Chondrocyte (in vitro differentiated cells): ENCODE measurements at places on chromosomes 2 and 18. TPM values are rescaled to one million over a fixed set of nuclear protein-coding genes. Genes with fewer than 3 reads are reported as not detected.

GRCh38 chr2:229130522-229130921 lies 140.6 kb downstream of the PID1 start:
- no peak overlapping the region for H3K4me3 ChIP-seq
- no peak for DNase-seq
- no peak overlapping the region for H3K27ac ChIP-seq
- H3K4me1 ChIP-seq: no peaks in the 10 kb centered on the region
- H3K27me3 ChIP-seq: peaks cover 5% of the 10 kb centered on the region
- no peaks in the 10 kb centered on the region for H3K36me3 ChIP-seq

- H3K4me3 ChIP-seq: no peak overlapping the region
- H3K36me3 ChIP-seq: no peaks in the 10 kb centered on the region
- peaks cover 17% of the 10 kb centered on the region for H3K27me3 ChIP-seq
- no peak for DNase-seq
Observed at GRCh38 chr18:8554354-8554753, 54.9 kb upstream of the RAB12 start.

DNA sequence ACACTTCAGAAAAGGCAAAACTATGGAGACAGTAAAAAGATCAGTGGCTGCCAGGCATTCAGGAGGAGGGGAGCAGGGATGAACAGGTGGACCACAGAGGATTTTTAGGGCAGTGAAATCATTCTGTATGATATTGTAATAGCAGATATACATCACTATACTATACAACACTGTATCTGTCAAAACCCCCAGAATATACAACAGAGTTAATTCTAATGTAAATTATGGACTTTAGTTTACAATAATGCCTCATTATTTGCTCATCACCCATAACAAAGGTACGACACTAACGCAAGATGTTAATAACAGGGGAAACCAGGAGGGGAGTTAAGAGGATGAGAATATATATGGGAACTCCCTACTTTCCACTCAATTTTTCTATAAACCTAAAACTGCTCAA lies 28.8 kb downstream of the MAP3K2 start:
- peaks cover 47% of the 10 kb centered on the region for H3K4me1 ChIP-seq
- H3K4me3 ChIP-seq: no peak overlapping the region
- no peak for DNase-seq
- H3K27me3 ChIP-seq: no peaks in the 10 kb centered on the region
- H3K27ac ChIP-seq: no peak overlapping the region

DNA sequence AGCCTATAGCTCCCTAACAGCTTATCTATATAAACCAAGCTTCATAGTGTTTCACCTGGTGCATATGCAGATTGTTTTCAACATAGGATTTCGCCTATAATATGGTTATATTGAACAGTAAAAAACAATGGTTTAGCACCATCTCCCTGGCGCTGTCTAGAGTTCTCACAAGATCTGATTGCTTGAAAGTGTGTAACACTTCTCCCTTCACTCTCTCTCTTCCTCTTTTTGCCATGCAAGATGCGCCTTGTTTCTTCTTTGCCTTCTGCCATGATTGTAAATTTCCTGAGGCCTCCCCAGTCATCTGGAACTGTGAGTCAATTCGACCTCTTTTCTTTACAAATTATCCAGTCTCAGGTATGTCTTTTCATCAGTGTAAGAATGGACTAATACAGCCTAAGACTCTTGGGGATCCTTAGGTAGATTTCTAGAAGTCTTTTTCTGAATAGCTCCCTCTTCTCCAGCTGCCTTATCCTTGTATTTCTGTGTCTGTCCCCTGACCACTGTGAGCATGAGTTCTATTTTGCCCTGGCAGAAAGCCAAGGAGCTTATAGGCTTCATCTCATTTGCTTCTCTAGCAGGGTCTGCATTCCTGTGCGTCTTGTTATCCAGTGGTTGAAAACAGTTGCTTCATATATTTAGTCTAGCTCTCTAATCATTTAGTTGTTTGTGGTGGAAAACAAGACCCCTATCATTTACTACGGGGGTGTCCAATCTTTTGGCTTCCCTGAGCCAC lies 401.6 kb downstream of the GPD2 start:
- H3K4me1 ChIP-seq: peaks cover 7% of the 10 kb centered on the region
- no peak overlapping the region for H3K27ac ChIP-seq
- no peaks in the 10 kb centered on the region for H3K36me3 ChIP-seq
- H3K4me3 ChIP-seq: no peak overlapping the region
- H3K27me3 ChIP-seq: peaks cover 3% of the 10 kb centered on the region
- DNase-seq: no peak

DNA sequence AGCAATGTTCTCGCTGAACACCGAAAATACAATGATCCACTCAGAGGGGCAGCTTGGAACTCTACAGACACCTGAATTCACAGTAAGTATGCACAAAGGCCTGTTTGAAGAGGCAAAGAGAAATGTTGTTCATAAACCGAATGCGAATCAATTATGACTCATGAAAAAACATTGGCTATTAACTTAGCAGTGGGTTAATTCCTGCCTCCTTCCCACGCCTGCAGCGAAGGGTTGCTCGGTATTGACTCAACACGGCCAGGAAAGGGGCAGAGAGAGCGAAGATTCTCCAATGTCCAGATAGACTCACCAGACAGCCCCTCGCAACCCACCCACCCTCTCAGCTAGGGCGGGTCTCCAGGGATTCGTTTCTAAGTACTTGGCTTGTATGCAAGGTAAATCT lies 9.4 kb downstream of the CRACDL start:
- peaks cover 29% of the 10 kb centered on the region for H3K4me1 ChIP-seq
- H3K27ac ChIP-seq: no peak overlapping the region
- DNase-seq: no peak
- H3K27me3 ChIP-seq: no peaks in the 10 kb centered on the region

- DNase-seq: no peak
- no peaks in the 10 kb centered on the region for H3K27me3 ChIP-seq
- H3K36me3 ChIP-seq: peaks cover 7% of the 10 kb centered on the region
- peaks cover 20% of the 10 kb centered on the region for H3K4me1 ChIP-seq
- H3K27ac ChIP-seq: no peak overlapping the region
Observed at GRCh38 chr18:23163786-23164533, 28.7 kb downstream of the CABLES1 start.

- H3K36me3 ChIP-seq: no peaks in the 10 kb centered on the region
- H3K27ac ChIP-seq: no peak overlapping the region
- no peak for DNase-seq
- H3K4me3 ChIP-seq: no peak overlapping the region
- H3K27me3 ChIP-seq: no peaks in the 10 kb centered on the region
Observed at GRCh38 chr18:61738042-61738441, 154.8 kb downstream of the RNF152 start.

GRCh38 chr2:99597616-99598015 lies 107.8 kb upstream of the REV1 start:
- H3K4me3 ChIP-seq: no peak overlapping the region
- H3K36me3 ChIP-seq: peaks cover 6% of the 10 kb centered on the region
- no peak for DNase-seq
- no peaks in the 10 kb centered on the region for H3K27me3 ChIP-seq
- H3K4me1 ChIP-seq: peaks cover 27% of the 10 kb centered on the region

DNA sequence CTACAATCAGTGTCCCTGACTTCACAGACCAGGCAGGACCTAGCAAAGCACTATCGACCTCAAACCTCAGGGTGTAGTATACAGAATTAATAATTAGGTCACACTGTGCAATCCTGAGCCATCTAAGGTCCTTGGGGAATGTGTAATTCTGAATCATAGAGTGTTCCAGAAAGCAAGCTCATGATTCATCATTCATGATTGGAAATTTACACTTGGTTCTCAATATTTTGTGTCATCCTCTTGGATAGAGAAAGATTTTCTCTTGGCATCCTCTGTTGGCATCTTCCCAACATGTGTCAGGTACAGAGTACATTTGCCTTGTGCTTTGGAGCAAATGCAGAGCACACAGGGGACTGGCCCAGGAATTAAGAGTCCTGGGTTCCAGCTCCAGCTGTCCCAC lies 245.0 kb upstream of the NT5C1B start:
- H3K36me3 ChIP-seq: no peaks in the 10 kb centered on the region
- peaks cover 32% of the 10 kb centered on the region for H3K4me1 ChIP-seq
- H3K4me3 ChIP-seq: no peak overlapping the region
- no peak for DNase-seq
- no peak overlapping the region for H3K27ac ChIP-seq

GRCh38 chr18:56119681-56120080 lies 518.7 kb downstream of the TXNL1 start:
- H3K4me3 ChIP-seq: no peak overlapping the region
- H3K27me3 ChIP-seq: no peaks in the 10 kb centered on the region
- no peaks in the 10 kb centered on the region for H3K36me3 ChIP-seq
- no peak for DNase-seq
- peaks cover 4% of the 10 kb centered on the region for H3K4me1 ChIP-seq

- peaks cover 3% of the 10 kb centered on the region for H3K36me3 ChIP-seq
- no peak overlapping the region for H3K27ac ChIP-seq
- H3K4me1 ChIP-seq: peaks cover 20% of the 10 kb centered on the region
- H3K4me3 ChIP-seq: no peak overlapping the region
Observed at GRCh38 chr2:240573516-240574385, 5.5 kb downstream of the RNPEPL1 start.

- H3K36me3 ChIP-seq: peaks cover 24% of the 10 kb centered on the region
- H3K27me3 ChIP-seq: no peaks in the 10 kb centered on the region
- H3K27ac ChIP-seq: no peak overlapping the region
- H3K4me1 ChIP-seq: peaks cover 3% of the 10 kb centered on the region
- no peak for DNase-seq
Observed at GRCh38 chr18:2686349-2686968, 30.9 kb downstream of the SMCHD1 start.

GRCh38 chr2:32008805-32009515 lies 1.8 kb downstream of the MEMO1 start:
- no peak for DNase-seq
- H3K4me3 ChIP-seq: peak overlapping the region; percentile 95
- no peaks in the 10 kb centered on the region for H3K27me3 ChIP-seq
- no peaks in the 10 kb centered on the region for H3K36me3 ChIP-seq
- peak overlapping the region; percentile 95 for H3K27ac ChIP-seq
- H3K4me1 ChIP-seq: peaks cover 42% of the 10 kb centered on the region

GRCh38 chr2:238869293-238870124 lies 21.6 kb downstream of the TWIST2 start:
- no peak overlapping the region for H3K4me3 ChIP-seq
- H3K27me3 ChIP-seq: no peaks in the 10 kb centered on the region
- H3K36me3 ChIP-seq: no peaks in the 10 kb centered on the region
- peak overlapping the region; percentile 61 for H3K27ac ChIP-seq
- peaks cover 45% of the 10 kb centered on the region for H3K4me1 ChIP-seq

DNA sequence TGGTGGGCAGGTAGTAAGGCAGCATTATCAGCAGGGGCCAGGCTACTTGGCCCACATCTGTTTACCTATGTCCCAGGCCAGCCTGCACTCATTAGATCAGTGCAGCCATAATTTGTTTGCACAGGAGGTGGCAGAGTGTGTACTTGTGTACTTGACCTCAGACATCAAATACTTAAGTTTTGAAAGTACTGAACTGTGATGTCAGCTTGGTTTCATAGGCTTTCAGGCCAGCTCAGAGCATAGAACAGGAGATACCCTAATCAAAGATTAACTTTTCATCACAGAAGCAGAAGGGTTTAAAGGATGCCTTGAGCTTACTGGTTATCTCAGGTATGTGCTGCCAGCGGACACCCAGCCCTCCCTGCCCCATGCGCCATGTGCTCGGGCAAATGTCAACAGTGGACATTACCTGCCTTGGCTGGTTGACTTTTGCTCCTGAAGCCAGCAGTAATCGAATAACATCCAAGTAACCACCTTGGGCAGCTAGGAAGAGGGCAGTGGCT lies 33.2 kb downstream of the ANKRD29 start:
- H3K27me3 ChIP-seq: peaks cover 3% of the 10 kb centered on the region
- H3K4me1 ChIP-seq: peaks cover 31% of the 10 kb centered on the region
- no peak overlapping the region for H3K4me3 ChIP-seq
- H3K36me3 ChIP-seq: no peaks in the 10 kb centered on the region

DNA sequence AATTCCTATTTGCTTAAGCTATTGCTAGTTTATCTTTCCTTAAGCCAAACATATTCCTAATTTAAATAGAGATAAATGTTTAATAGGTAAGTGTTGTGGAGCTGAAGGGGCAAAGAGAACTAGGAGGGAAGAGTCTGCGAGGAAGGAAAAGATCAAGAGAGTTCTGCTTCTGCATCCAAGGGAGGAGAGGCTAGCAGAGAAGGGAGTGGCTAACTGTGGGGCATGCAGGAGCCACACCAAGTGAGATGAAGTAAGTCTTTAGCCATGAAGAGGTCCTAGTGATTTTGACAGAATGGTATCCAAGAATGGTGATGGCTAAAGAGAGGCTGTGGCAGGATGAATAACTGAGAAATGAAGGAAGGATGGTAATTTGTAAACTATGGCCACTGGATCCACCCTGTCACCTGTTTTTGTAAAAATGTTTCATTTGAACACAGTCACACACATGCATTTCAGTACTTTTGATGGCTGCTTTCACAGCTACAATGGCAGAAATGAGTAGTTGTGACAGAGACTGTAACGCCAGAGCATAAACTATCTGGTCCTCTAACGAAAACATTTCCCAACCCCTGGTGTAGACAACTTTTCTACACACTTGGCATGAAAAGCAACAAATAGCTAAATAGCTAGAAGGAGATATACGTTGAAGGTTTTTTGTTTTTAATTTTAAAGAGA lies 15.6 kb downstream of the TPGS2 start:
- peaks cover 15% of the 10 kb centered on the region for H3K36me3 ChIP-seq
- no peak overlapping the region for H3K4me3 ChIP-seq

DNA sequence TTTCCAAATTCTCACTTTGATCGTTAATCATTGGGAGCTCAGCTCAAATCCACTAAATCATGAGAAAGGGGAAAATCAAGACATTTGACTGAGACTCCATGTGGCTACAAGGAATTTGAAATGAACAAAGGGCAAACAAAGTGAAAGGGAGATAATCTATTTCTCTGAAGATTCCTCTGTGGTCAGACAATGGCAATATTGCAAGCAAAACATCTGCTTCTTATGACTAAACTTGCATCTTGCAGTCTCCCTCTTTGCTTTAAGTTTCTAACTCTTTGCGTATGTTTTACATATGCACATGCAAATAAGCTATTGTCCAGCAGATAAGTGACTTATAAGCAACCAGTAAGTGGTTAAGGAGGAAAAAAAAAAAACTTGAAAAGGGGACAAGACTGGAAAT lies 299.1 kb upstream of the NXPH2 start:
- H3K27me3 ChIP-seq: peaks cover 22% of the 10 kb centered on the region
- H3K27ac ChIP-seq: no peak overlapping the region
- H3K36me3 ChIP-seq: no peaks in the 10 kb centered on the region
- H3K4me1 ChIP-seq: no peaks in the 10 kb centered on the region
- no peak overlapping the region for H3K4me3 ChIP-seq
- DNase-seq: no peak

GRCh38 chr2:70873541-70873940 lies 37.9 kb upstream of the CD207 start:
- peaks cover 4% of the 10 kb centered on the region for H3K4me1 ChIP-seq
- H3K27ac ChIP-seq: no peak overlapping the region
- DNase-seq: no peak
- H3K36me3 ChIP-seq: peaks cover 8% of the 10 kb centered on the region
- H3K27me3 ChIP-seq: peaks cover 55% of the 10 kb centered on the region
- no peak overlapping the region for H3K4me3 ChIP-seq

UGT1A10 gene
- total RNA-seq: not detected in 3 replicates

FAM117B gene
- total RNA-seq: 4.9 to 6.0 TPM (median 5.3 TPM) in 3 replicates

ORMDL1 gene
- 50.8 to 61.7 TPM (median 50.9 TPM) in 3 replicates for total RNA-seq

AQP12A gene
- not detected in 3 replicates for total RNA-seq

CHRNG gene
- not detected in 3 replicates for total RNA-seq

IL18RAP gene
- total RNA-seq: not detected in 3 replicates

LYG1 gene
- 0.36 to 0.99 TPM (median 0.57 TPM) in 3 replicates for total RNA-seq

GRHL1 gene
- total RNA-seq: 0.31 to 0.59 TPM (median 0.42 TPM) in 3 replicates

COL5A2 gene
- 1,927 to 2,200 TPM (median 1,930 TPM) in 3 replicates for total RNA-seq
